Activated T-cell treated with anti-CD3 and anti-CD28 coated beads, Interleukin-2, amount 50 U/mL, for 48 hours (primary cell): ENCODE measurements at places on chromosomes 2 and 18.

GRCh38 chr2:11480859-11481258, 14.9 kb upstream of the E2F6 start:
- no peak for DNase-seq

GRCh38 chr18:45287531-45287930, 327.7 kb upstream of the SLC14A2 start:
- no peak for DNase-seq

- no peak for DNase-seq
Observed at GRCh38 chr2:236257575-236257974, 6.6 kb downstream of the ASB18 start.

- DNase-seq = no peak
Observed at GRCh38 chr2:108958002-108958401, 31.0 kb downstream of the EDAR start.

GRCh38 chr2:132936261-132936660, 266.3 kb upstream of the LYPD1 start:
- no peak for DNase-seq

DNA sequence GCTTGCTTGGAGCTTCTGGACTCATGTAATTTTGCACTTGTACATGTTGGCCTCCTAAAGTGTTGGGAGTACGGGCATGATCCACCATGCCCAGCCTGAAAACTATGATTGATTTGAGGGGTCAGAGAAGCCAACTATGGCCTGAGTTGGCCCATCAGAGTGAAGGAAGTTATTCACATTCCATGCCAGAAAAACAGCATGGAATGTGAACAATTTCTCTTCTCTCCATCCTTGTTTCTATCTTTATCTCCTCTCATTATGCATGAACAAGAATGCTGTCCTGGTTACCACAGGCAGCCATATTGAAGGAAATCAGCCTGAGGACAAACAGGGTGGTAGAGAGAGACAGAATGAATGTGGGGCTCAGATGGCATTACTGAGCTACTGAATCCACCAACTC, 3.5 kb upstream of the CD226 start:
- DNase-seq = no peak

DNA sequence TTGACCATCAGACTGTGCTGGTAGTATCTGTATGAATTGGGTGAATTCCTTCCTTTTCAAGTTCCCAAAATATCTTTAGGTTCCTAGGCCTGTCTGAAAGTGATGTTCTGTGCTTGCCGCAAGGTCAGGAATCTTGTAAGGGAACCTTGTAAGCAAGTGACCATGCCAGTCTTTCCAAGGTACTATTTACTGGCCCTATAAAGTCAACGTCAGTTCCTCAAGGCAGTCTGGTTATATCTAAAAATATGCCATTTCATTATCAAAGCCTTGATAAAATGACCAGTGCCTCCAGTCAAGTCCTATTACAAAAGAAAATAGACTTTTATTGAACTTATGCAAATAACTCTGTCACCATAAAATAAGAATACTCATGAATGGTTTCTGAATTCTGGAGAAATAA, 88.4 kb upstream of the TPO start:
- DNase-seq = no peak

- DNase-seq = no peak
Observed at GRCh38 chr2:216648105-216648504, 14.9 kb downstream of the IGFBP2 start.

DNA sequence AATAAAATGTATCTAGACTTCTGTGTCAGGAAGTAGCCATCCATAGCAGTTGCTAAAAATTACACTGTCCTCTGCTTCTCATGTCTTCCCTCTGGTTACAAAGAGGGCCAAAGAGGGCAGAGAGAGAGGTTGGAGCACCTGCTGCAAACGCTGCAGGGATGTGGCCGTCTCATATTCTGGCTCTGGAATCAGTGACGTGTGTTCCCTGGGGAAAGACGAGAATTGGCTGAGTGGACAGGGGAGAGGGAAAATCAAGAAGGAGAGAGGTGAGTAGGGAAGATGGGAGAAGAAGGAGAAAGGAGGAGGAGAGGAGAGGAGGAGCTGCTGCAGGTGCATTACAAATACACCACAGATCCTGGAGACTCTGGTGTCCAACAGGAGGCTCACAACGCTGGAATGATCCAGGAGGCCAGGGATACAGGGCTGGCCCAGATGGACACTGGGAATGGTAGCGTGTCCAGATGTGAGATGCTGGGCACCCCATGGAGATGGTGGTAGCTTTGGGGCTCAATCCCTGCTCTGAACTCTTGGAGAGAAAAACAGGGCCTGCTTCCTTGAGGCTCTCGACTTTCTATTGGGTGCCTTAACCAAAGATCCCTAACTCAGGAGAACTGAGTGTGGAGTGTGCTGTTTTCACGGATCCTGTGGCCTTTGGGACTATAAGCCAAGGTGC, 118.4 kb upstream of the PXDN start:
- no peak for DNase-seq

DNA sequence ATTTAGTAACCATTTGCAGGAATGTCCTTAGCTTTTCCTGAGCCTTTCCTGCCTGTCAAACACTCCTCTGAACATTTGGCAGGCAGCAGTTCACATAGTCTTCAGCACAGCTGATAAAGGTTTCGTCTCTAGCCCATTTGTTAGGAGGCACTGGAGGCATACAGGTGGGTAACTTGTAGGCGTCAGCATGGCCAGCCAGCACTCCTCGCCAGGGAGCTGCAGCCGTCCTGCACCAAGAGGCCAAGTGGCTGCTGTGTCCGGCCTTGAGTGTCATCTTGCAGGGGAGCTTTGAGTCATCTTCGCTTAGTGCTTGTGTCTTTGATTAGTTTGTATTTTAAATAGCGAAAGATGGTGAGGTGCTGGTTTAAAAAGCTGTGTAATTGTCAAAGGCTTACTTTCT, 120.3 kb upstream of the NFATC1 start:
- no peak for DNase-seq

GRCh38 chr2:20766798-20767644, 55.9 kb downstream of the LDAH start:
- no peak for DNase-seq

GRCh38 chr2:226691255-226691654, 108.4 kb downstream of the IRS1 start:
- no peak for DNase-seq

DNA sequence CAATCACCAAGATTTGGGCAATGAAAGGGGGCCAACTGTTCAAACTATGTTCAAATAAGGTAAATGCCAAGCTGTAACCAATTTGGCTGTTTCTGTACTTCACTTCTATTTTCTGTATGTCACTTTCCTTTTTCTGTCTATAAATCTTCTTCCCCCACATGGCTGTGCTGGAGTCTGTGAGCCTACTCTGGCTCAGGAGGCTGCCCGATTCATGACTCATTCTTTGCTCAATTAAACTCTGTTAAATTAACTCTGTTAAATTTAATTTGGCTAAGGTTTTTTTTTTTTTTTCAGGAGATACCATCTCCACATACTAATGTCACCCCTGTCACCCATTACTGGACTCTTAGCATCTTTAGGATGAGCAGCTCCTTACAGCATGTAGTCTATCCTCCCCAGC, 178.8 kb upstream of the TWIST2 start:
- no peak for DNase-seq

GRCh38 chr2:17543848-17544247, 3.4 kb downstream of the VSNL1 start:
- DNase-seq = no peak

- no peak for DNase-seq
Observed at GRCh38 chr2:223232896-223233295, 180.9 kb downstream of the KCNE4 start.

GRCh38 chr18:10100941-10101701, 187.3 kb downstream of the VAPA start:
- no peak for DNase-seq

- no peak for DNase-seq
Observed at GRCh38 chr18:55685638-55686037, 97.6 kb upstream of the TCF4 start.

- DNase-seq = no peak
Observed at GRCh38 chr2:199261239-199261638, 196.5 kb downstream of the SATB2 start.
